ENCODE measurements at places on chromosomes 2 and 18.

GRCh38 chr2:226655871-226656270, 143.7 kb downstream of the IRS1 start:
- DNase-seq: peak; percentile 28

DNA sequence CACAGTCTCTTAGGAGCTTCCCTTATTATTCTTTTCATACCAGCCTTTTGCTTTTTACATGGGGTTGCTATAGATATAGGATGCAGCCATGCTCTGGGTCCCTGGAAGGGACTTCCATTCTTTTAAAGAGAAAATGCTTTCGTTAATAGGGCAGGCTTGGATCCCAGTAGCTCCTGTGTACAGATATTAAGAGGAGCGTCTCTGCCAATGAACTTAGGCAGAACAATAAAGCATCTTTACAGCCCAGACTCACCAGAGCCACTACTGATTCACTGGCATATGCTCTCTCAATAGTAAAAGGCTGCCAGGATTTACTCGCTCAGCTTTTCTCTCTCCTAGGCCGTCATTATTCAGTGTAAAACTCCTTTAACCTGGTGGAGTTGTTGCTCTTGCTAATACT, 1385.4 kb upstream of the PIK3C3 start:
- DNase-seq: no peak

- DNase-seq: peak; percentile 40
Measured at GRCh38 chr2:216519154-216519762, 20.6 kb downstream of the RPL37A start.

GRCh38 chr18:22840606-22841144, 92.5 kb upstream of the RBBP8 start:
- no peak for DNase-seq

GRCh38 chr2:37614061-37614738, 57.2 kb downstream of the CDC42EP3 start:
- no peak for DNase-seq

DNA sequence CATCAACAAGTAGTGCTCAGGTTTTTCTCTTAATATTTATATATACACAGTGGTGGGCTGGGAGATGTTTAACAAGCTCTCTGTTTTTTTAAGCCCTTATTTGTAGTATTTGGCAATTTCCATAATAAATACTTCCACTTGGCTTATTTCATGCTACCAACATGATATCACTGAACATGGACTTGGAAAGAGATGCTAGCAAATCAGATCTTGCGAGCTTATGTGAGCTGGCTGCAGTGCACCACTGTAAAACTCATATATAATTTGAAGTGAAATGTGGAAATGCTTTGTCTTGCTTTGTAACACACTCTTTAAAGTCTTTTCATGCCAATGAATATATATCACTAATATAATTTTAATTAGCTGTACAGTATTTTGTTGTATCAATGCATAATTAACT, 155.7 kb downstream of the ALK start:
- DNase-seq: no peak

GRCh38 chr2:168354499-168354898, 101.6 kb upstream of the CERS6 start:
- no peak for DNase-seq

DNA sequence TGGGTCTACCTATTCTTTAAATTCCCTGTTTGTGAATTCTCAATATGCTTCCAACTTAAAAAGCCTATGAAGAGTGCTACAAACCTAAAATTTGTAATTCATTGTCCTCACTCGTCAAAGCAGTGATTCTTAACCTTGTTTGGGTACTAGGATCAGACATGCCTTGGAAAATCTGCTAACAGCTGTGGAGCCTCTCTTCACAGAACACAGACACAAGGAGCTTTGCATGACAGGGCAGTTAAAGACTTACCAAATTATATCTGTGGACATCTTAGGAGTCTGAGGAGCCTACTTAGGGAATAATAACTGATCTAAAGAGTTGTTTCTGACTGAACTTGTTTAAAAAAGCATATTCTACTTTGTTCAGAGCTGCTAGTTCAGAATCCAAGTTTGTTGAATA, 38.1 kb downstream of the TMEM87B start:
- DNase-seq: no peak

DNA sequence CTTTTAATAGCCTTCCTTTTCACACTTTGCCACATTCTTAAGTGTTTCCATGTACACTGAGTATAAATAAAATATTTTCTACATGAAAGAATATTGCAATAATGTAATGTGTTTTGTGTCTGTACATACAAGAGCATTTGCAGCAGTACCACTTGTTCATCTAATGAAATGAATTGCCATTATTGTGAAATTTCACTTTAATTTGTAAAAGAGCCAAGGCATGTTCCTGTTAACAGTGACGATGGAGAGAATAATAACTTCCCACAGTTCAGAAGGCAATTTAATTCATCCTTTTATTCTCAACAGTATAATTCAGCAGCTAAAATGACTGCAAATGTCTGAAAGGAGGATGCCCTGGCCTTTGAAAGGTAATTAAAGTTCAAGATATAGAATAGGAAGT, 853.9 kb downstream of the LRRTM4 start:
- DNase-seq: no peak

DNA sequence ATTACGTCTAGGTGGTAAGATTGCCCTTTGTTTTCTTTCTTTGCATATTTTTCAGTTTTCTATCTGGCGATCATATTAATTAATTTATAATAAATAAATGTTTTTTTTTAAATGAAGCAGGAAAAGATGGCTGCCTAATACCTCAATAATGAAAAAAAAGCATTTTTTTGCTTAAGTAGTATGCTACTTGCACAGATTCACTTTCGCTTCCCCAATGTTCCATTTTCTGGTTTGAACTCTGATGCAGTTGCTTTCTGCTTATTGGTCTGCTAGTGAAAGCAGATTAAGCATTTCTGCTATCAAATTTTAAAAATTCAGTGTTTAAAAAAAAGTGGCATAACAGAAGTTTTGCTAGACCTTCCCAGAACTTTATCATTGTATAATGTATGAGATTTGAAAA, 11.9 kb upstream of the TMEM182 start:
- no peak for DNase-seq

DNA sequence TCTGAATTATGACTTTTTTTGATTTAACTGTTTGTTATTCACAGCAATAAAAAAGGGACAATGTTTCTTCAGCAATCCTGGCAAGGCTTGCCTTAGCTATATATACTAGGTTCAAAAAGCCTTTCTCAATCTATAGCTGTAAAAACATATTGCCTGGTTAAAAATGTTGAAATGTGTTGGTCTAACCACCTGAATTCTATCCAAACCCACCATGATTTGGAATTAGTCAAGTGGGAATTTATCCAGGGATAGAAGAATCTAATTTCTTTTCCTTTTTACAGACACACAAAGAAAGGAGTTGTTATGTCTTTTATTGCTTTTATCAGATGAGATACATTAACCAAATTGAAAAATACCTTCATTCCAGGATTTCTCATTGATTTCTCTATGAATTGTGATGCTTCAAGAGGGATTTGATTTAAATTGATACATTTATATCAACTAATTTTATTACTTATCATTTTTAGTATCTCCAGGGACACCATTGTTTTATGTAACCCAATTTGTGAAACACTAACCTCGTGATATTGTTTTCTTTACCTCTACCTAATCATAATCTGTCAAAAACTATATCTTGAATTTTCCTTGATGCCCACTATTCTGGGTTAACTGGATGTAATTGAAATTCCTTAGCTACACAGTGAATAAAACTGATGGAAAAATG, 88.1 kb downstream of the LRP1B start:
- no peak for DNase-seq

DNA sequence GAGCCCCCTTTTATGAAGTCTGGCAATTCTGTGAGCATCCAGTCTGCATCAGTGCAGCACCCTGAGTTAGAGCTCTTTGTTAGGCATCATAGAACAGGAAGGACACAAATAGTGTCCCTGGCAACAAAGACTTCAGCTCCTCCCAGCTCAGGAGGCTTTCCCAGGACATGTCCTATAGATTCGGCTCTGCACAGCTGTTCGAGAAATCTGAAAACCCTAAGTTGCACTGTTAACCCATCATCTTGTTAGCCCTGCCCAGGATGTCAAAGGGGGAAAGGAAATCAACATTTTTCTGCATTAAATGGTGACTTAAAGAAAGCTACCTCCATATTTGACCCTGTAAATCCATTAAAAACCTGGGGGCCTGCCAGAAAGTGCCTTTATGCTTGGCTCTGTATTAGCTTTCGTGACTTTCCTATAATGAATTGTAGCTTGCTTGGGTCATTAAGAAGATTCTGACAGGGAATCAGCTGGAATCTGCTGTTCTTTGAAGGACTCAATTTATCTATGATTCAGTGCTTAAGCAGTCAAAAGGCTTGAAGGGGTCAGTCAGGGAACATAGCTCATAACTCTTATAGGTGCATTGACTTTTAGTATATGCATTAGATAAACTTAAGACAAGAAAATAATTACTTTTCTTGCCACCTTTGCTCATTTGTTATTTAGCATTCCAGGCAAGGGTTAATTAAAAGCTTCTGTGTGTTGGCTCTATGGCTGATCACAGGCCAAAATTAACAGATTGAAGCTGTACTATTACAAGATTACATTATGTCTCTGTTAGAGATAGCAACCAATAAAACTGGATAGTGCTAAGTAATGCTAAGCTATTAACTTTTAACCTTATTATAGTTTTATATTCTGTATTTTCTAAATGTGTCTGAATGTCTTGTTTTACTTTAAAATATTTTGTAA, 20.6 kb downstream of the ERMN start:
- no peak for DNase-seq

GRCh38 chr18:75471850-75472249, 44.3 kb upstream of the SMIM21 start:
- DNase-seq: no peak

DNA sequence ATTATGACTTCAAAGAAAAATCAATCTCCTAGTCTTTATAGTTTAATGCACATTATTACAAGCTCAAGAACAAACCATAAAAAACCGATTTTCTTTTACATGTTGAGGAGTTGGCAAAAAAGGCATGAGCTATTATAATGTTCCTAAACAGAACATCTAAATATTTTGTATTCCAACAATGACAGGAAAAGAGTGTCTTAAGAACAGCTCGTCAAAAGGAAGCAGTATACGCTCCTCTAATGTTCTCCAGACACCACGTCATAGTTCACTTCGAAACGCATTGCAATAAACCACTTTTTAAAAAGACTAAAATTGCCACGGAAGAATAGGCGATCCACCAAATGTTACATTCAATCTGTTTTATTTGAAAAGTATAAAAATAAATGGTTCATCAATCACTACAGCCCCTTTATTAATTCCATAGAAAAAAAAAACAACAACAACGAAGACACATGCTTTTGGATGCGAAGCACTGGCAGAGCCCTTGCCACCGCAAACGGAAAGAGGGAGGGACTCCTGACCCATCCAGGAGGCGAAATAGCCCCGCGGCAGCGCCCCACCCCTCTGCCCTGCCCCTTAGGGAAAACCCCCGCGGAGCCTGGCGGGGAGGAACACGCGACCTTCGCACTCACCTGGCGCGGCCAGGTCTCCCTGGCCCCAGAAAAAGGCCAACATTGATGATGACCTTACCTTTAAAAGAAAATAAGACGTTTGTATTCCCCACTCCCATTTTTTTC, 45.8 kb downstream of the MBP start:
- no peak for DNase-seq

GRCh38 chr2:64937687-64938491, 51.3 kb upstream of the SLC1A4 start:
- DNase-seq: peak; percentile 60

- DNase-seq: no peak
Measured at GRCh38 chr18:48581941-48582340, 43.1 kb downstream of the CTIF start.

- no peak for DNase-seq
Measured at GRCh38 chr2:81304154-81304830, 999.7 kb upstream of the LRRTM1 start.

GRCh38 chr2:16031848-16032159, 91.5 kb downstream of the MYCN start:
- DNase-seq: no peak

- DNase-seq: no peak
Measured at GRCh38 chr18:75010689-75011088, 198.2 kb downstream of the PTGR3 start.

GRCh38 chr18:8424481-8424880, 184.8 kb upstream of the RAB12 start:
- no peak for DNase-seq

Measured in inflammatory macrophage treated with lipopolysaccharide for 1 hour (primary cell).